ENCODE measurements at places on chromosomes 6 and 20. TPM values are rescaled to one million over a fixed set of nuclear protein-coding genes. Genes with fewer than 3 reads are reported as not detected.

Gene DEFB115
- not detected for total RNA-seq

Gene FAM209B
- total RNA-seq = not detected

GRCh38 chr6:111353912-111354462 is 129.0 kb downstream of the REV3L start:
- no peaks in the 10 kb centered on the region for H3K4me1 ChIP-seq
- H3K36me3 ChIP-seq = no peaks in the 10 kb centered on the region
- H3K27ac ChIP-seq = no peak overlapping the region
- no peak for DNase-seq

GRCh38 chr6:105091140-105091829 is 88.5 kb downstream of the POPDC3 start:
- no peaks in the 10 kb centered on the region for H3K4me1 ChIP-seq
- no peak overlapping the region for H3K4me3 ChIP-seq
- no peak for DNase-seq
- no peaks in the 10 kb centered on the region for H3K27me3 ChIP-seq

GRCh38 chr20:8244637-8245036 is 112.6 kb downstream of the PLCB1 start:
- no peaks in the 10 kb centered on the region for H3K36me3 ChIP-seq
- H3K4me3 ChIP-seq = no peak overlapping the region
- H3K27me3 ChIP-seq = no peaks in the 10 kb centered on the region
- H3K4me1 ChIP-seq = no peaks in the 10 kb centered on the region
- H3K27ac ChIP-seq = no peak overlapping the region

GRCh38 chr6:154157706-154158105 is 118.7 kb downstream of the OPRM1 start:
- no peaks in the 10 kb centered on the region for H3K4me1 ChIP-seq
- H3K27me3 ChIP-seq = no peaks in the 10 kb centered on the region
- no peak overlapping the region for H3K4me3 ChIP-seq
- DNase-seq = no peak
- H3K27ac ChIP-seq = no peak overlapping the region

Data from aorta (tissue), 5 donors.